CD4-positive, alpha-beta memory T cell (primary cell): ENCODE measurements at places on chromosomes 16 and 17.

GRCh38 chr17:79843816-79844800 is 4.9 kb upstream of the CBX4 start:
- DNase-seq = no peak
- H3K27me3 ChIP-seq = peaks cover 37% of the 10 kb centered on the region
- H3K27ac ChIP-seq = no peak overlapping the region
- H3K4me1 ChIP-seq = peaks cover 47% of the 10 kb centered on the region
- H3K36me3 ChIP-seq = no peaks in the 10 kb centered on the region

GRCh38 chr17:59846394-59847165 is 46.2 kb downstream of the TUBD1 start:
- peaks cover 74% of the 10 kb centered on the region for H3K4me1 ChIP-seq
- peak overlapping the region; percentile 62 for H3K27ac ChIP-seq
- H3K4me3 ChIP-seq = peak overlapping the region; percentile 1
- no peaks in the 10 kb centered on the region for H3K27me3 ChIP-seq
- no peaks in the 10 kb centered on the region for H3K36me3 ChIP-seq
- DNase-seq = peak; percentile 55

- H3K27me3 ChIP-seq = no peaks in the 10 kb centered on the region
- DNase-seq = no peak
- no peak overlapping the region for H3K27ac ChIP-seq
- no peaks in the 10 kb centered on the region for H3K36me3 ChIP-seq
These were observed 58.0 kb downstream of the KANSL1 start for GRCh38 chr17:46135126-46135812.

- no peak overlapping the region for H3K4me3 ChIP-seq
- H3K27ac ChIP-seq = no peak overlapping the region
- no peaks in the 10 kb centered on the region for H3K27me3 ChIP-seq
- DNase-seq = no peak
These were observed 4.8 kb upstream of the AARSD1 start for GRCh38 chr17:42969001-42969581.

- H3K27me3 ChIP-seq = no peaks in the 10 kb centered on the region
- DNase-seq = no peak
- H3K4me1 ChIP-seq = no peaks in the 10 kb centered on the region
- no peak overlapping the region for H3K27ac ChIP-seq
These were observed 5.8 kb downstream of the FOXN1 start for GRCh38 chr17:28511858-28512461.
